Endothelial cell (in vitro differentiated cells): ENCODE measurements at places on chromosomes 6 and 20.

- DNase-seq, result no peak
These were observed 78.0 kb downstream of the SLC22A3 start for GRCh38 chr6:160426136-160426535.

DNA sequence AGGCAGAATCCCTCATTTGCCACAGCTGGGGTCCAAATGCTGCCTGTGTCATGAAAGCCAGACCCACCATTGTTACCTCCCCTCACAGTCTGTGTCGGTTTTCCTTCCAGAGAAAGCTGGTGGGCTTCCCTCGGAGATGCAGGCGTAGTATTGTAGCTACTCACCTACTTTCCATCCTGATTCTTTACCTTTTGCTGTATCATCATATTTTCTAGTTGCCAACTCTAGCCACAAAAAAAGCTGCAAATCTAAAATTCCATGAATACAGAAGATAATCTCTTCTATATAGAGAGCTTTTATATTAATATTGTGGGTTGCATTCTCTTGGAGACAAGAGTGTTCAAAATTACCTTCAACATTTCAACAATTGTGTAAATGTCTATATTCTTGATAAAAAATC is 98.0 kb upstream of the LAMP5 start:
- DNase-seq, result no peak

DNA sequence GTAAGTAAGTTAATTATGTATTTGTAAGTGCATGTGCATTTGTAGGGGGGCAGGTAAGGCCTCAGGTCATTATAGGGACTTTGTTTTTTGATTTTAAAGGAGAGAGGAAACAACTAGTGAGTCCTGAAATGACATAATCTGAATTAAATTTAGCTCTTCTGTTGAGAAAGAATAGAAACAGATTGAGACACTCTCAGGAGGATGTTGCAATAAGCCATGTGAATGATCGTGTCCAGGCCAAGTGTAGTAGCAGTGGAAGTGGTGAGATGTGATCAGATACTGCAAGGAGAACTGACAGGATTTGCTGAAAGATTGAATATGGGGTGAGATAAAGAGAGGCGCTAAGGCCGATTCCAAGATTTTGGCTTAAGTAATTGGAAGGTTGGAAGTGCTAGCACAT is 2.6 kb upstream of the CENPW start:
- no peak for DNase-seq

DNA sequence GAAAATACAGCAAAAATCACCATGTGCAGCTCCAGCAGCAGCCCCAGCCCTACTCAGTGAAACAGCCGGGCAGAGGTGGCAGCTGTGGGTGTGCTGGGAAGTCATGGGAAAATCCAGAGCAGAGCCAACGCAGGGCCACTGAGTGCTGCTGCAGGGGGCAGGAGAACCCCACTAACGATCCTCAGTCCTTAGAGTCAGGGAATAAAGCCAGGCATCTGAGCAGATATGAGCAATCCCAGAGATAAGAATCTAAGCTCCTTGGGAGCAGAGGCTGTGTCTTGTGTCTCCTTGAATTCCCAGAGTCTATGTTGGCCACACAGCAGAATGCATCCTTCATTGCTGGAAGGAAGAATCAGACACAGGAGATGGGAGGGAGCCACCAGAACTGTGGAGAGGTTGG is 493.1 kb upstream of the MAP3K7 start:
- DNase-seq, result no peak

- DNase-seq, result no peak
These were observed 7.8 kb downstream of the HRH3 start for GRCh38 chr20:62212299-62212698.

GRCh38 chr6:52497652-52498408 is 77.7 kb downstream of the EFHC1 start:
- no peak for DNase-seq

GRCh38 chr6:163554032-163554431 is 139.5 kb downstream of the QKI start:
- no peak for DNase-seq

GRCh38 chr6:152983637-152984512 is 1.0 kb upstream of the FBXO5 start:
- peak; percentile 99 for DNase-seq

GRCh38 chr6:28978959-28979561 is 26.1 kb downstream of the ZNF311 start:
- DNase-seq, result no peak
